ENCODE measurements at places on chromosomes 5 and 9.

DNA sequence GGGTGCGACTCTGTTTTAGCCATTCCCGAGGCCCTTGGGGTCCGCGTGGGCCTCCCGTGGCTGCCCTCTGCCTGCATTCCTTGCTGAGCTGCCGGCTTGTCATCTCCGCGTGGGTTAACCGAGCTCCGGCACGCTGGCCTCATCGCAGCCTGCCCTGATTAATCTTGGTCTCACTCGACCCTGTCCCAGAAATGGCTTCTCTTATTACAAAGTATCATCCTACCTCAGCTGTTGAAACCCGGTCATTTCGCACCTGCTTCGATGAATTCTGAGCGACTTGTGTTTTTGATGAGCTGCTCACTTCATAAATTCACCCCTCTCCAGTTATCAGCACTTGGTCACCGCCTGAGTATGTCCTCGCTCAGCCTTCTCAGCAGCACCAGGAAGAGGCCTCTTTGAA, 123.5 kb upstream of the EGFLAM start:
- no peak for DNase-seq

DNA sequence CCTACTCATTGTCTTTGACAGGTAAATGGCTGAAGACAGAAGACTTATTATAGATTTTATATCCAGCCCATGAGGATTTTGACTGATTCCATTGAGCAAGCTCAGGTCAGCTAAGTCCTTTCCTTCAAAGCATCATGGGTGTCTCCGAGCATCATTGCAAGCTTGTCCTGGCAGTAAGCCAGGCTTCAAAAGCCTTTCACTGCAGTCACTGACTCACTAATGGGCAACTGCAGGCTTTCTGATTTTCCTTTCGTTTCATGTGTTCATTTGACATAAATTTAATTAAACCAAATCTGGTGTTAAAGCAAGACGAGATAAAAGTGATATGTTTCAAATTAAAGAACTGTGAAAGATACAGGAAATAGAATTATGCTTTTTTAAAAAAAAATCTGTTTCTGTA, 426.2 kb downstream of the ANXA1 start:
- no peak for DNase-seq

- DNase-seq, result no peak
Measured at GRCh38 chr9:118108971-118109370, 404.8 kb downstream of the TLR4 start.

DNA sequence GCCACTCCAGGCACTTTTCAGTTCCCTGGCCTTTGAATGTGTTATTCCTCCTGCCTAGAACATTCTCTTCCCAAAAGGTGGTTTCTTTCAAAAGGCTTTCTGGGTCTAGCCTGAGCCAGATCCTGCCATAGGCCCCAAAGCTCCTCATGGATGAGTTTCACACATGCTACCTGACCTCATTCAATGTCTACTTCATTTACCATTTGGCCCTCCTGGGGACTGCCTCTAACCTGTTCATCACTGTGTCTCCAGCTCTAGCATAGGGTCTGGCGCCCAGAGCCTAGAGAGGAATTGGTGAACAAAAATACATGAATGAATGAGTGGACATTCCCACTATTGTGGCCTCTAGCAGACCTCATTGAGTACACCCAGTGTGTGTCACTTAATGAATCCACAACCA, 5.4 kb upstream of the P4HA2 start:
- no peak for DNase-seq

DNA sequence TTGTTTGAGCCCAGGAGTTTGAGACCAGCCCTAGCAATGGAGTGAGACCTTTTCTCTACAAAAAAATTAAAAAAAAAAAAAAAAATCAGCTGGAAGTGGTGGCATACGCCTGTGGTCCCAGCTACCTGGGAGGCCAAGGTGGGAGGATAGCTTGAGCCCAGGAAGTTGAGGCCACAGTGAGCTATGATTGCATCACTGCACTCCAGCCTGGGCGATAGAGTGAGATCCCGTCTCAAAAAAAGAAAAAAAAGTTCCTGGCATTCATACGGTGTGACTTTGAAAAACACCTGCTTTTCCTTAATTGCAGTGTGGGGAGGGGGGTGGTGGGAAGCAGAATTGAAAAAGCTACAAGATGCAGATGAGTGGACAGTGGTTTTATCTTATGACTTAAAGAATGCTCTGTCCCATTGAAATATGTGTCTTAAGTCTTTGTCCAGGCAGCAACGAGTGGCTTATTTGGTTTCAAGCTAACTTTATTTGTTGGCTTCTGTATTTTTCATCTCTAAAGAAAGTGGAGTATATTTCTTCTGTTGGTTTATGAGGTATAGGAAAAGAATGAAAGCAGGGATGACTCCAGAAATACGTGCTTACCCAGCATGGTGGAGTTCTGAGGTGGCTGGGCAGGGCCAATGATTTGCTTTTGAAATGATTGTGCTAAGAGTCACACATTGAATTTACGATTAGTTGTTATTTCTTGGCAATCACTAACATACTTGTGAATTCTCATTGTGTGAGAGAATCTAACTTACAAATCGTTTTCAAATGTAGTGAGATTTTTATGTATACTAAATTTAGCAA, 27.8 kb downstream of the ROPN1L start:
- no peak for DNase-seq

DNA sequence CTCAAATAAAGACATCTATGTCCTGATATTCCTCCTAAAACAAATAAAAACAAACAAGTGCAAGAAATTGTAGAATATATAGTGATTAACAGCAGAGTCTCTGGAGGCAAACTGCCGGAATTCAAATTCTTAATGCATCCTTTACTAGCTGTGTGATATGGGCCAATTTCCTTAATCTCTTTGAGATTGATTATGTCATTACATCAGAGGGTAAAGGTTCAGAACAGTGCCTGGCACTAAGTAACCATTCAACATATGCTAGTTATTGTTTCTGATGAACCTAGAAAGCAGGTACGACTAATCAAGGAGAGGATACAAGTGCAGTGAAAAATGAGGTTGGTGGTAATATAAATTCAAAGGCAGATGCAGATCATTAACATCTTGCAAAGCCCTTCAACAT, 81.1 kb upstream of the ADAMTS19 start:
- no peak for DNase-seq

DNA sequence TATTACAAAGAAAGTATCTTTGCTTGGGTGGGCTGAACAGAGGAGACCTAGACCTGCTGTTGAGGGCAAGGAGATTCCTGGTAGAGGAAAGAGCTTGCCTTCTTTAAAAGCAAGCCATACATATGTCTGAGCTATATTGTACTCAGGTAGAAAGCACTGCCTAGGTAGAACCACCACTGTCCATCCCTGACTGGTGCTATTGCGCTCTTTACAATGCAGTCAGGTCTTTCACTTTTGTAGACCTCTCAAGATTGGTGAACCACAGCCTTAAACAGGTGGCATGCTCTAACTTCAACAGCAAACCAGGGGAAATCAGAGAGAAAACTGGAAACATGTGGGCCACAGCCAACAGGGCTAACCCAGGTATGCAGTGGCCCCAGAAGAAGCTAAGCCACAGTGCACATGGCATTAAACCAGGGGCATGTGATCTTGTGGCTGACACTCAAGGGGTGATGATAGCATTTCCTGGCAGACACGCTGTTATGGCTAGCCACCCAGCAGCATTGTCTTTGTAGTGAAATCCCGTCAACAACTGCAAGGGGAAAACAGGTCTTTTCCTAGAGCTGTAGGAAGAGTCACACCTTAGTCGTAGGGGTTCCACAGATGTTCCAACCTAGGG, 253.9 kb upstream of the PCSK5 start:
- DNase-seq, result no peak

GRCh38 chr5:108634010-108634616, 113.6 kb upstream of the FER start:
- DNase-seq, result no peak

DNA sequence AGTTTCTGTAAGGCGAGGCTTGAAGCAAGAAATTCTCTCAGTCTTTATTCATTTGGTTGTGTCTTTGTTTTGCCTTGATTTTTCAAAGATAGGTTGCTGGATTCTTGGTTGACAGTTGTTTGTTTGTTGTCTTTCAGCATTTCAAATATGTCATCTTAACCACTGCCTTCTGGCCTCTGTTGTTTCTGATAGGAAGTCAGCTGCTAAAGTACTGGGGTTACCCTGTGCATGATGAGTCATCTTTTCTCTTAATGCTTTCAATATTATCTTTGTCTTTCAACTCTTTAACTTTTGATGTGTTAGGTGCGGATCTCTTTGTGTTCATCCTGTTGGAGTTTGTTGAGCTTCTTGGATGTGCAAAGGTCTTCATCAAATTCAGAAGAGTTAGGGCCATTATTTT, 1571.3 kb downstream of the MAT2B start:
- no peak for DNase-seq

- DNase-seq, result no peak
Measured at GRCh38 chr5:76607353-76607871, 15.8 kb downstream of the F2RL2 start.

GRCh38 chr9:34227445-34227844, 48.6 kb downstream of the UBAP1 start:
- DNase-seq, result no peak

DNA sequence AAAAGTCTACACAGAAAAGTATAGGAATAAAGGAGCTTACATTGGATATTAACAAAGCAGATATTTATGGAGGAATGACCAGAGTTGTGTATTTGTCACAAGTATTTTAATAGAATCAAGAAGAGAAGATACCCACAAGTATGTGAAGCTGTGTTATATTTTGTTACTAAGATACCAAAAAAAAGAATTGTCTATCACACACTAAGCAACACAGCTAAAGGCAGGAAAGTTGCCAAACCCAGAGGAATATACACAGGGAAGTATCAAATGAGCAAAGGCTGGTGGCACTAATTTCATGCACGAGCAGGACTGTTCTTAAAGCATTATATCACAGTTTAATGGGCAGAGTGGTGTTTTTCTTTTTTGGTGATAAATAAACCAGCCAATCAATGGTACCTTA, 30.9 kb upstream of the RAI14 start:
- no peak for DNase-seq

- no peak for DNase-seq
Measured at GRCh38 chr9:109510506-109510905, 12.4 kb upstream of the PTPN3 start.

DNA sequence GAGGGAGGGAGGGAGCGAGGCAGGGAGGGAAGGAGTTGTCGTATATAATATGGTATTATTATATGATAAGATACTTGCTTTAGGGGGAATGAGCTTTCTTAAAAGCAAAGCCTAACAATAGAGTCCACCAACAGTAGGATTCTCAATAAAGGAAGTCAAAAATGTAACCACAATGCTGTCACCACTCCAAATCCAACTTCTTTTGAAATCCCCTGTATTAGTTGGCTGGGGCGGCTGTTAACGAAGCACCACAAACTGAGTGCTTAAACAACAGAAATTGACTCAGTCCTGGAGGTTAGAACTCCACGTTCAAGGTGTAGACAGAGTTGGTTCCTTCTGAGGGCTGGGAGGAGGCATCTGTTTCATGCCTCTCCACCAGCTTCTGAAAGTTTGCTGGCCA, 23.1 kb downstream of the GAS1 start:
- DNase-seq, result no peak

GRCh38 chr9:76665458-76665857, 98.8 kb upstream of the PCA3 start:
- DNase-seq, result no peak

DNA sequence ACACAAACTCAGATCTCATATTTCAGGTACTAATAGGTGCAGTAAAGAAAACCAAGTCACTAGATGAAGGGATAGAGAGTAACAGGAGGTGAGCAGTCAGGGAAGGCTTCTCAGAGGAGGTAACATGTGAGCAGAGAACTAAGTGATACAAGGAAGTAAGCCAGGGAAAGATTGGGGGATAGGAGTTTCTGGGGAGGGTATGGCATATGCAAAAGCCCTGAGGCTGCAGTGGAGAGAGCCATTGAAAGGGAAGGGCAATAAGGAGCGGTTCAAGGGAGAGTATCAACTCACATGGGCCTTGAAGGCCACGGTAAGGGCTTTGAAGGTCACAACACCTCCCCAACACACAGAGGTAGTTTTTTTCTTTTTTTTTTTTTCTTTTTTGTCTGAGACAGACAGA, 6.9 kb downstream of the OLFML2A start:
- DNase-seq, result no peak

GRCh38 chr5:96812851-96813250, 5.1 kb upstream of the ERAP1 start:
- DNase-seq, result no peak

GRCh38 chr9:134602547-134603362, 38.8 kb upstream of the COL5A1 start:
- no peak for DNase-seq

DNA sequence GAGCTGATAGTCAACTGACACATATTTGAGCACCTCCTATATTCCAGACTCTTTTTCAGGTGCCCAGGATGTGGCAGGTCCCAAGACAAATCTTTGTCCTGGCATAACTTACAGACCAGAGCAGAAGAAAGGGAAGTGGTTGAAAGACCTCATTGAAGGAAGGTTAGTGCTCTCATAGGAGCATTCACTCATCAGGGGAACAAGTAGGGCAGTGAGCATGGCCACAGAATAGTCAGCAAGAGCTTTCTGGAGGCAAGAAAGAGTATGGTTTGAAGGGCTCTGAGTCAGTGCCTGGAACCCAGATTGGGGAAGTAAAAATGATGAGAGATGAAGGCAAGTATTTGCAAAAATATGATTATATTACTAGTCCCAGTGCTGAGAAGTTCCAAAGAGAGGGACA, 25.0 kb upstream of the ERMP1 start:
- DNase-seq, result no peak

- DNase-seq, result no peak
Measured at GRCh38 chr5:163401271-163401670, 36.1 kb upstream of the CCNG1 start.

DNA sequence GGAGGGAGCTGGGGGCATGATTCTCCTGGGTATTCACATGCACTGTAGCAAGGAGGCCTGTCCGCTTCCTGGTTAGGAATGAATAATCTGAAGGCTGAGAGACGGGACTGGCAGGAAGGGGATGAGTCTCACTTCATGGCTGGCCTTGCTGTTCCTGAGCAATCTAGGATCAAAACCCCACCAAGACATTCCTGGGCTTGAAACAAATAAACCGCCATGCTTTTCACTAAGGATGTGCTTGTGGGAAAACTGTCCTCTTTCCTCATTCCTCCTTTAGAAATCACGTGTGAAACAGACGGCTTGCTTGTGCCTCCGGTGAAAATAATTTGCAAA, 132.8 kb downstream of the MACROH2A1 start:
- DNase-seq, result no peak

GRCh38 chr9:132008184-132008803, 71.4 kb downstream of the MED27 start:
- no peak for DNase-seq

- DNase-seq, result no peak
Measured at GRCh38 chr9:136728548-136729123, 14.1 kb downstream of the LCN10 start.

DNA sequence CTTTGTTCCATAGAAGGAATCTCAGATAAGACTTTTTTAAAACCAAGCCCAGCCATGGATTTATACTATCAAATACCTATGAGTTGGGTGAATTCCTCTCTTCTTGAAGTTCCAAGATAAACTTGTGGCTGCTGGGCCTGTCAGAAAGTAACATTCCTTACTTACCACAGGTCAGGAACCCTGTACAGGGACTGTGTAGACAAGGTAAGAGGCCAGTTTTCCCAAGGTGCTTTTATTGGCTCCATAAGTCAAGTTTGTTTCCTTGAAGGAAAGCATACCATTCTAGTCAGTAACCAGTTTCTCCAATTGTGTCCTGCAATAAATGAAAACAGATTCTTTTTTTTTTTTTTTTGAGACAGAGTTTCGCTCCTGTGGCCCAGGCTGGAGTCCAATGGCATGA, 8.8 kb upstream of the CLTB start:
- DNase-seq, result no peak

- no peak for DNase-seq
Measured at GRCh38 chr5:5588887-5589826, 166.7 kb downstream of the ICE1 start.

- no peak for DNase-seq
Measured at GRCh38 chr9:70635790-70636189, 221.3 kb upstream of the KLF9 start.

- no peak for DNase-seq
Measured at GRCh38 chr5:179610109-179610902, 13.2 kb downstream of the HNRNPH1 start.

Data from stimulated activated CD4-positive, alpha-beta T cell treated with anti-CD3 and anti-CD28 coated beads, TNF-alpha, amount 100 ng/mL, for 1 hour (primary cell).